ENCODE measurements at places on chromosomes 11 and 22.
A peak's percentile ranks its signal among the peaks of the same experiment; 100 is the strongest.

GRCh38 chr11:3703383-3703782 is 32.2 kb upstream of the CHRNA10 start:
- DNase-seq, result no peak

GRCh38 chr11:113082341-113082955 is 121.2 kb downstream of the NCAM1 start:
- peak; percentile 6 for DNase-seq

DNA sequence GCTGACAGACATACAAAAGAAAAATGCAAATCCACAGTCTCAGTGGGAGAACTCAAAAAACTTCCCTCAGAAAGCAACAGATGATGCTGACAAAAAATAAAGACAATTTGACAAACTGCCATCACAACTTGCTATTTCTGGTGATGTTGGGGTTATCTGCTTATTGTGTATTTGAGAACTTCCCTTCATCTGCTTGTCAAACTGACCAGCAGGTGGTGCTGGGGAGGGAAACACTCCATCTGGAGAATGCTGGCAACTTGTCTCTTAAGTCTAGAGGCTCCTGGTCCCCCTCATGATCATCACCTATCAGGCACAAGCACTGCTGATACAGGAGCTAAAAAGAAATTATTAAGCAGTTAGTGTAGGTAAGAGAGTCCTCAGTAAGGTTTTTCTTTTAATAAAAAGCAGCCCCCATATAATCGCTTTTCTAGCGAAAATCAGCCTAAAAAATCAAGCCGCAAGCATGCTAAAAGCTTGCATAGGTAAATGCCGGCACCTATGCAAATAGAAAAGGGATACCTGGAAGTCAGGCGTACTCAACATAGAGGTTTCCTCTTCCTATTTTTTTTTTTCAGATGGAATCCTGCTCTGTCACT is 9.8 kb upstream of the FAM111B start:
- DNase-seq, result peak; percentile 73

- no peak for DNase-seq
Observed at GRCh38 chr22:45971408-45972028, 5.4 kb downstream of the WNT7B start.

GRCh38 chr11:26319906-26320305 is 12.0 kb upstream of the ANO3 start:
- peak; percentile 55 for DNase-seq

DNA sequence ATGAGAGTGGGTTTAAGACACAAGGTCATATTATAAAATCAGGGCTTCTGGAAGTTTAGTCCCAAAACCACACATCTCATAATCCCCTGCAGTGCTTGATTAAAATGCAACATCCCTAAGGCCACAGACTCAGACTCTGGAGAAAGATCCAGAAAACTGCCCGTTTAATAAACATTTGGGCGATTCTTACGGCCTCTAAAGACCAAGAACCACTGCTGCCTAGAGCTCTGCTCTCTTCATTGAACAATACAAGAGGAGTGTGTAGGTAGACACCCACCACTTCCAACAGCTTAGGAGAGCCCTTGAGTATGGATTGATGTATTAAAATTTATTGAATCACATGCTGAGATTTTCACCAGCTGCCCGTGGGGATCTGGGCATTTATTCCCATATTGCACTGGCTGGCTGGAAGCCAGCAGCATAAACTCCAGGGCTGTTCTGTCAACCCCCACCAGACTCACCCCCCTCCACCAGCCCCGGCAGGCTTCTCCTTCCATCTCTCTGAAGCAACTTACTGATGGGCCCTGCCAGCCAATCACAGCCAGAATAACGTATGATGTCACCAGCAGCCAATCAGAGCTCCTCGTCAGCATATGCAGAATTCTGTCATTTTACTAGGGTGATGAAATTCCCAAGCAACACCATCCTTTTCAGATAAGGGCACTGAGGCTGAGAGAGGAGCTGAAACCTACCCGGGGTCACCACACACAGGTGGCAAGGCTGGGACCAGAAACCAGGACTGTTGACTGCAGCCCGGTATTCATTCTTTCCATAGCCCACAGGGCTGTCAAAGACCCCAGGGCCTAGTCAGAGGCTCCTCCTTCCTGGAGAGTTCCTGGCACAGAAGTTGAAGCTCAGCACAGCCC is 749 bp upstream of the BEST1 start:
- peak; percentile 74 for DNase-seq

- DNase-seq, result no peak
Observed at GRCh38 chr11:47498584-47499152, 49.7 kb upstream of the RAPSN start.

GRCh38 chr11:14345668-14346067 is 13.3 kb downstream of the RRAS2 start:
- DNase-seq, result no peak

- no peak for DNase-seq
Observed at GRCh38 chr22:23700706-23701105, 9.9 kb downstream of the RGL4 start.

GRCh38 chr11:114081641-114082414 is 22.3 kb downstream of the ZBTB16 start:
- DNase-seq, result no peak

DNA sequence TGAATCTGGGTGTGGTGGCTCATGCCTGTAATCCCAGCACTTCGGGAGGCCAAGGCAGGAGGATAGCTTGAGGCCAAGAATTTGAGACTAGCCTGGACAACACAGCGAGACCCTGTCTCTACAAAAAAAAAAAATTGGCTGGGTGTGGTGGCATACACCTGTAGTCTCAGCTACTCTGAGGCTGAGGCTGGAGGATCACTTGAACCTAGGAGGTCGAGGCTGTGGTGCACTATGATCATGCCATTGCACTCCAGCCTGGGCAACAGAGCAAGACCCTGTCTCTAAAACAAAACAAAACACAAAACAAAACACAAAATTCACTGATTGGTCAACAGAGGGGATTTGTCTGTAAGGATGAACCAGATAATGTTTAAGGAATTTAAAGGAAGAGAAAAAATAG is 113.7 kb downstream of the STIM1 start:
- DNase-seq, result no peak

GRCh38 chr11:86736291-86737143 is 63.8 kb upstream of the PRSS23 start:
- no peak for DNase-seq

DNA sequence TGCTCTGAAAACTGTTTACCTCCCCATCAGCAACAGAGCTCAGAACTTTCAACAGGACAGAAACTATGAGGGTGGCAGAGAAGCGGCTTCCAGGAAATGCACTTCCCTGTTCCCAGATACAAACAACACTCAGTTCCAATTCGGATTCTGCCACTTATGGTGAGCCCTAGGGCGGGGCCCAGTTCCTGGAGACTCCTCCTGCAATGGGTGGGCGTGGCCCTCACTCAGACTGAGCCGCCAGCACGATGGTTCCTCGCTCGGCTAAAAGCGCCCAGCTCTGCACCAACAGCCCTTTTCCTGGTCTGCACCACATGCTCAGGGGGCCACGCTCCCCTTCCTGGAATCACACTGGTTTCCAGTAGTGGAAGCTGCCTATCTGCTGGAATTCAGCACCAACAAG is 314.1 kb downstream of the CTTN start:
- DNase-seq, result no peak

DNA sequence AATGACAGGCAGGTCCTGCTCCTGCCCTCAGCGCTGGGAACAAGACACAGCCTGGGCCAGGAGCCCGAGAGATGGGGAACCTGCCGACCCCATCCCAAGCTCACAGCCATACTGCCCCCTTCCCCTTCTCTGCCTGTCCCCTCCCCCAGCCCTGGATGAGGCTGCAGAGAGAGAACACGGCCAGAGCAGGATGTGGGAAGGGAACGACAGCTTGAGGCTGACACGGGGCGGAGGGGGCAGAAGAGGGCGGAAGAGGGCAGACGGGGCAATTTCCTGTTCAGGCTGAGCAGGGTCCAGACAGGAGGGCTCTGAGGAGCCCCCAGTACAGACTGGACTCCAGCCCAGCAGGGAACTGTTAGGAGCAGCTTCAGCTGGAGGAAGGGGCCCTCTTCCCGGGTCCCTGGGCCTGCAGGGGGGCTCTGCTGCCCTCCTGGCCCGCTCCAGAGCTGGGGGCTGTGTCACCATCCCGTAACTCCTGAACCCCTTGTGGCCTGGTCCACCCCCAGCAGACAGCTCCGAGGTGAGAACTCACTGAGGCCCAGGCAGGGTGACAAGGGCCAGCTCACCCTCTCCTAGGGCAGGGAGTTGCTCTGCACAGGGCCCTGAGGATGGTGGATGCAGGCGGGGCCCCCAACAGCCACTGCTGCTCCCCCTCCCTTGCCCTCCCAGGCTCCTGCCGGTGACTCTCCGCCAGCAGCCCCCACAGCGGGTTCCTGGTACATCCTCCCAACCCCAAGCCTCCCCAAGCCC is 5.7 kb downstream of the CTSD start:
- DNase-seq, result no peak

DNA sequence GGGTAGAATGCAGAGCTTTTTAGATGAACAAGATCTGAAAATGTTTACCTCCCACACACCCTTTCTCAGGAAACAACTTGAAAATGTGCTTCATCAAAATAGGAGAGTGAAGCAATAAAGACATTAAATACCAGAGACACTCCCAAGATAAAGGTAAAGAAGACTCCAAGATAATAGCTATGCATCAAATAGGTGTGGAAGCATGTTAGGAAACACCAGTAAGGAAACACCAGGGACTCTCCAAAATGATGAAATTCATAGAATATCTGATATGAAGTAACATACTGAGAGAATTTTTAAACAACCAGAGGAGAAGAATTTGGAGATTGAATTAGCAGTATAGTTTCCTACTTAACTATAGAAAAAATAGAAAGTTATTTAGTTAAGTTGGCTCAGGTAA is 57.0 kb downstream of the OR10A6 start:
- DNase-seq, result peak; percentile 79

DNA sequence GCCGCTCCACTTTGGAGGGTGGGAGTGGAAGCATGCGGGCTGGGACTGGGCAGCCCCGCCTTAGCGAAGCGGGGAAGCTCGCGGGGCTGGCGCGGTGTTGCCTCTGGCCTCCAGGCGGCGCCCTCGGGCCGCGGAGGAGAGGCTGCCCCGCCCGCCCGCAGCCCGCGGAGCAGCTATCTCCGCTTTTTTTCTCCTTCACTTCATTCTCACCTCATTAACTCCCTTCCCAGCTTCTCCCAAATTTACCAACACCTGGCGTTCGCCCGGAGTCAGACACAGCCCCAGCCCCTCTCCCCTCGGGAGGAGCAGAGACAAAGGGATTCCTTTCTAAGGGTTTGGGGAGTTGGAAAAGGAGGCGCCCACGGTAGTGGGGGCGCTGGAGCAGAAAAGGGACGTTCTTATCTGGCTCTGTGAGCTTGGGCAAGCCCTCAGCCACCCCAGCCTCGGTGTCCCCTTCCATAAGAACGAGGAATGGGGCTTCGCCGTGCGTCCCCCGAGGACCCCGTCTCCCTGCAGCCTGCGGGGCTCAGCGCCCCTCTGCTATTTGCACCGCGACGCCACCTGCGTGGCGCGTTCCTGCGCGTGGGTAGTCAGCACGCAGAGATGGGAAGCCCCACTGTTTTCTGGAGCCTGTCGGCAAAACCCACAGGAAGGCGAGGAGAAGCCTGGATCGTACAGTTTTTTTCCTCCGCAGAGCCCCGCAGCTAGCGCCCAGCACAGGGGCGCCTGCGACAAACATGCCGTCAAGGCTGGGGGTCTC is 1.5 kb upstream of the WNT11 start:
- DNase-seq, result peak; percentile 82

DNA sequence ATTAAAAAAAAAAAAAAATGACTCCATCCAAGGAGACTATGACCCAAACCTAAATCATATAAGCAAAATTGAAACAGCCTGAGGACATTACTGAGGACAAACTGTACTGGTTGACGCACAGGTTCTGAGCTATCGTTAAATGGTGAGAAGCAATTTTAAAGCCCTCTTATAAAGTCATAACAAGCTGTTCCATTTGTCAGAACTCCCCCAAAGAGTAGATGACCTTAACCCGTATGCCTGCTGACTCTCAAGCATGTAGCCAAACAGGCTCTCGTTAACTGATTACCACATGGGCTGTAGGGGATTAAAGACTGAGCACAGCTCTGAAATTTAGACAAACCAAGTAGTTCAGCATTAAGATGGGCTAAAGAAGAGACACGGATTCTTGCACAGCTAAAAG is 2.2 kb downstream of the CRYAB start:
- DNase-seq, result peak; percentile 5

DNA sequence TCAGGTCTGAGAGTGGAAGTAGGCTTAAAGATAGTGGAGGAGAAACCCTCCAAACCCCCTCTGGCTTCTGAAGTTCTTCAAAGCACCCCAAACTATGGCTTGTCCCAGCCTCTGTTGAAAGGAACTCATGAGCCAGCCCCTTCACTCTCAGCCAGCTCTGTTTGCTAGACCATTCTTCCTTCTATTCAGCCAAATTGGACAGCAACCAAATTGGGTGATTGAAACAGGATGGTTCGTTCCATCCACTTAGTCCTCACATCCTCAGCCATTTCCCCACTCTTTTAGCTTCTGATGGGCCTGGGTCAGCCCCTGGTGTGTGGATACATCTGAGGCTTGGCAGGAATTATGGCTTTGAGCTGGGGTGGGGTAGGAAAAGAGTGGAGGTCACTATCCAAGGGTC is 4.5 kb downstream of the HTR3A start:
- DNase-seq, result no peak

DNA sequence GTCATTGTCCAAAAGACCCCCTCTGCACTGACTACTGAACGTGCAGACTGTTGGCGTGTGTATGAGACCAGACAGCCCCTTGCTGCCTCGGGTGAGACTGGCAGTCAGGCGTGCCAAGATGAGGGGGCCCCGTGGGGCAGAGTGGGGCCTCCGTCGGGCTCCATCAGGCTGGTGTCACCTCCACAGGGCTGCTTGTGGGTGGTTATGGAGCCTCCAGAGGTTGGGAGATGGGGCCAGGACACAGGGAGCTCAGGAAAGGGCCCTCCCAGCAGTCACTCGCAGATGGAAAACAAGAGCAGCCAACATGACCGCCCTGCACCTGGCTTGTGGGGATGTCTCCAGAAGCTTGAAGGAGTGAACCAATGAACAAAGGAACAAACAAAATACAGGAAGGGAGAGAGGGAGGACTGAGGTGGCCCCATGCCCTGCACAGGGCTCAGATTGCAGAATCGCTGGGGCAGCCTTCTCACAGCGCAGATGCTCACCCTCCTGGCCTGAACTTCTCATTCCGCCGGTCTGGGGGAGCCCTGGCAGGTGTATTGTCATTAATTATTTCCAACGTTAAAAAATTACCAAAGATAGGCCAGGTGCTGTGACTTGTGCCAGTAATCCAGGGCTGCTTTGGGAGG is 5.5 kb upstream of the PHLDA2 start:
- DNase-seq, result no peak

DNA sequence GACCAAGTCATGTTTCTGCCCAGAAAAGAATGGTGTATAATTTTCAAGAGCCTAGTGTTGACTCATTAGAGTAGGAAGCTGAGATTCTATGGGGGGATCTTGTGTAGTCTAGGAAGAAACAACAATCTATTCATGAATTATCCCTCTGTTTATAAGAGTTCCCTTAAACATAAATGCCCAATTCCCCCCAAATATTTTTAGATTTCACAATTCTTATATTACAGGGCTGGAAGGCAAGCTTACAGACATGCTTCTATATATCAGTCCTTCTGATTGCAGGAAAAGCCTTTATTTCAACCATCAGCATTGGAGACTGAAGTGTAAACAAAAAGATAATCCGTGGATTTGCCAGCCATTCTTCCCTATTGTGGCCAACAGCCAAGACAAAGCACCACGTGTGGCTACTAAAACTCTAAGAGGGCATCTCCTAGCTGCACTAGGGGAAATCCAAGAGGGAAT is 71.4 kb downstream of the NAT10 start:
- no peak for DNase-seq

All from epithelial cell of esophagus (primary cell).